ENCODE measurements at places on chromosomes 1 and 21. TPM values are rescaled to one million over a fixed set of nuclear protein-coding genes. Genes with fewer than 3 reads are reported as not detected.

The DNM3 gene
- polyA plus RNA-seq = 0.46 TPM

The CHIA gene
- polyA plus RNA-seq = not detected

The VWA1 gene
- polyA plus RNA-seq = 3.9 TPM

The LDLRAD1 gene
- not detected for polyA plus RNA-seq

The YY1AP1 gene
- polyA plus RNA-seq = 58.1 TPM

The FABP3 gene
- polyA plus RNA-seq = 19.8 TPM

All from AG04450 (cell line).